ENCODE measurements at places on chromosomes 6 and 20.
A peak's percentile ranks its signal among the peaks of the same experiment; 100 is the strongest.

DNA sequence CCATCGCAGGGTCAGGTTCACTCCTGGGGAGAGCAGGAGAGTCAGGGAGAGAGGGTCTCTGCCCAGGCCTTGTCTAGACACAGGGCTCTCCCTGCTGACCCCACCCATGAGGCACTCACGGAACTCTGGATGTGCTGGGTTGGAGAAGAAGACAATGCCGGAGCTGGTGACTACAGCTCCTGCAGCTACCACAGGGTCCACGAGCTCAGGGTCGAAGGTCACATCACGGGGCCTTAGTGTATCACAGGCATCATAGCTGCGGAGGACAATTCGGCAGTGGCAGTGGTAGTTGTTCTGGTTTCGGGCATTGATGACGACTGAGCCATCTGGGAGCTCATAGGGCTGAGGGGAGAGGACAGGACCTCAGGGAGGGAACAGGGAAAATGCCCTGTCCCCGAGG, 2.7 kb downstream of the NEU1 start:
- no peak for DNase-seq

- peak; percentile 37 for DNase-seq
Measured at GRCh38 chr20:33995053-33995831, 1.5 kb downstream of the RALY start.

- no peak for DNase-seq
Measured at GRCh38 chr6:22053391-22053997, 243.3 kb downstream of the PRL start.

DNA sequence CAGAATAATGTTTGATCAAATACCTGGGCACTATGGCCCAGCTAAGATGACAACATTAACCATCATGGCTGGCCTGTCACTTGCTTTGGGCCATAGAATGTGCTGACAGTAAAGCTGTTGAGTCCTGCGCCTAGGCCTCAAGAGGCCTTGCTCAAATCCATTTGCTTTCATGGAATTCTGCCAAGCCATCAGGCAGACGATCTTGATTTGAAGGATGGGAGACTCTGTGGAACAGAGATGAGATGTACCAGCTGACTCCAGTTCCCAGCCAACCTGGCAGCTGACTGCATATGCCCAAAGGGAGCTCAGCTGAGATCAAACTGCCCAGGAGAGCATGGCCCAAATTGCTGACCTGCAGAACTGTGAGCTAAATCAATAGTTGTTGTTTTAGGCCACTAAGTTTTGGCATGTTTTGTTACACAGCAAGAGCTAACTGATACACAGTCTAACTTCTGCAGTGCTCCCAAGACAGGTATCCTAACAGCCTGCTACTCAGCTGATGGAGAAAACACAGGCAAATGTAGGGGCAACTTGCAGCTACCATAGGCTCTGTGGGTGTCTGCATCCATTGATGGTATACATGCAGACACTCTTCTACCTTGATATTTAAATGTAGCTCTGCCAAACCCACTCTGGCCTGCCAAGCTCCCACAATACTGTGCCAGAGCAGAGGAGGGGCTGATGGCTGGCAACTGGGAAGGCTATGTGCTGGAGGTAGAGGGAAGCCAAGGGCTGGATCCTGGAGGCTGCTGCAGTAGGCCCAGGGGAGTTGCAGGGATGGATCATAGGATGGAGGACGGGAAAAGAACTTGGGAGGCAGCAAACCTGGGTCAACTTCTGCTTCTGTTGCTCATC, 55.2 kb upstream of the RNF24 start:
- DNase-seq = no peak

DNA sequence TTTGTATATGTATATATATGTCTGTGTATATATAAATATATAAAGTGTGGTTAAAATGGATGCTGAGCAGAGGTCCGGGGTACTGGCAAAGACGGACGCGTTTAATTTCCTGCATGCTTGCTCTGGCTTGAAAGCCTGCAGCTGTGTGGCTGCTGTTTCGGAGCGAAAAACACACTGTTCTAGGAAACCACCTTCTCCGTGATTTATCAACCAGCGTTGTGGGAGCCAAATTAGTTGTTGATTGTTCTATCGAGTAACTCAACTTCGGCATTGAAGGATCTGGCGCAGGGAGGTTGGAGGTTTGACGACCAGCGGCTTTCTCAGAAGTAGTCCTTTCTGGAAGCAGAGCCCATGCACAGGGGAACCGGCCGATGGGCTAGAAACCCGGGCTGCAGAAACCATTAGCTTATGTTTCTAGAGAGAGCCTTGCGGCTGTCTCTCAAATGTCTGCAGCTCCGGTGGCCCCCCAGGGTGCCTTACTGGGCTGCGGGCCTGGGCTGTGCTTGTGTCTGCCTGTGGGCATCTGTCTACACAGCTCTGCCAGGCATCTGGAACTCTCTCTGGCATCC, 81.8 kb downstream of the EDN3 start:
- no peak for DNase-seq

GRCh38 chr20:15278041-15278440, 940.6 kb upstream of the FLRT3 start:
- no peak for DNase-seq

DNA sequence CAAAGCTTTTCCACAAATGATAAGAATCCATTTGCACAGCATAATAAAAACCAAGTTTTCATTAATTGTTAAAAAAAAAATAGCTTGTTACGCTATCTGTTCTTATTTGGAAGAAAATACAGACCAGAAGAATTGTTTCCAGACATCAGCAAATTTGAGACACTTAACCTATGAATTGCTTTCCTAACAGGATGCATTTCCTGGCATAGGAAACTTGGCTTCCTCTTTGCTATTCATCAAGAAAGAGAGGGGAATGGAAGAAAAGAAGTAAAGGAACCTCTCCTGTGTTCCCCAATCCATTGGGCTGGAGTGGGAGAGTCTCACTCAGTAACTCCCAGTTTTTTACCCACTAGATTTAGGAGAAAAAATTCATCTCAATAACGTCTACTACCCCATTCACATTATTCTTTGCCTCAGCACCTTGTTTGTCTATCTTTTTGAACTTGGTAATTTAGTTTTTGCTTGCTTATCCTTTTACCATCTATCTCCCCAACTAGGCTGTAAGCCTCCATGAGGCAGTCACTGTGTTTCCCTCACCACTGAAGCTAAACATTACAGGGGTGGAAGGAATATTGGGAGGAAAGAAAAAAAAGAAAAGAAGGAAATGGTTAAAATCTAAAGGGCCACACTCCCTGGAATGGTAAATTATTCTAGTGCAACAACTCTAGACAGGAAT, 150.3 kb downstream of the COL21A1 start:
- no peak for DNase-seq

DNA sequence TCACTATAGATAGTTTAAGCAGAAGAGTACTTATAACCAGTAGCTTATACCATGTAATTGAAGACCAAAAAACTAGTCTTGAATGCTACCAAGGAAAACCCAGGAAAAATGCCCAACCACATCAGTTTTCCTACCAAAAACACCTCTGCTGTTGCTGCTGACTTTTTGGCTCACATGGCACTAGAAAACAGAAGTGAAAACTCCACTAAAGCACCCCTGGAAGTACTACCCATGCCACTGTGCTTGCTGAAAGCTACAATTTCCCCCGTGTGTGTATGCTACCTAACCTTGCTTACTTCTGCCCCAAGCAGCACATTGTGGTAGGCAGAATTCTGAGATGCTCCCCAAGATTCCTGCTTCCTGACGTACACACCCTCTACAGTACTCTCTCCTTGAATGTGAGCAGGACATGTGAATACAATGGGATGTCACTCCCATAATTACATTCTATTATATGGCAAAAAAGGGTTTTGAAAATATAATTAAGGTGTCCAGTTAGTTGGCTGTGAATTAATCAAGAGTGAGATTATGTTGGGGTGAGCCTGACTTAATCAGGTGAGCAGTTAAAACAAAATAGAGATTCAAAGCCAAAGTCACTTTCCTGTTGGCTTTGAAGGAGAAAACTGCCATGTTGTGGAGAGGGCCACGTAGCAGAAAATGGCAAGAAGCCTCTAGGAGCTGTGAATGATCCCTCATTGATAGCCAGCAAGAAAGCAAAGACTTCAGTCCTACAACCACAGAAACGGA, 209.8 kb upstream of the MARCKS start:
- DNase-seq = no peak

DNA sequence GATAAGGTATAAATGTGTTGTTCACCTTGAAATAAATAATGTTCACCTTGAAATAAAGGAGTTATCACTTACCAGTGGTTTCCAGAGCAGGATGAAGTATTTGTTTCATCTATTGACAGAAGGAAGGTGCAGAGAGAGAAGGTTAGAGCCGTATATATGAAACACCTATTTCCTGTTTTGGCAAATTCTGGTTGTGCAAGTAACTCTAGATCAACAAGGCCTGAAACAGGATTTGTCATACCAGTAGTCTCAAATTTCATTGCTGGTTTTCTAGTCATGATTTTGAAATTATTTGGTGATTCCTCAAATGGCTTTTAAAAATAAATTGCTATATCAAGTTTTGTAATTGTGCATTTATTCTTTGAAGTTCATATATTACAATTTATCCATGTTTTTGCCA, at the start of gene CRISP3:
Gene CRISP3, minus strand, starts transcription at position 130 of the 400 bp plus-strand sequence. Its CDS starts 21 bp downstream, at position 109.
- DNase-seq = no peak

GRCh38 chr20:45128099-45128498, 3.8 kb upstream of the WFDC12 start:
- DNase-seq = no peak

DNA sequence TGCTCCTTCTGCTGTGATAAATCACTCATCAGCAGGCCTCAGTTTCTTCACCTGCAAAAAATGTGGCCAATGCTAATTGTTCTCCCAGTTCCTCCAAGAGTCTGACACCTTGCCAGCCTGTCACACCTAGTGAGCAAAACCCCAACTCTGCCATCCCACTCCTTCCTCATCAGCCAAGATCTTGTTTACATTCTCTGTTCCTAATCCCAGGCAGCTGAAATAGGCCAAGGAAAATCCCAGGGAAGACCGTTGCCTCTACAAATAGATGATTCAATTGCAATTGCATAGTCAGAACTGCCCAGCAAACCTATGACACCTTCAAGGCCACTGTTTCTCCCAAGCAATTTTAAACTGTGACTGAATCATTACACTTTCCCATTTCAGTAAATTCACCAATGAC, 78.7 kb downstream of the GMDS start:
- DNase-seq = no peak

- DNase-seq = no peak
Measured at GRCh38 chr6:17458966-17459365, 65.6 kb downstream of the CAP2 start.

- DNase-seq = no peak
Measured at GRCh38 chr6:132961122-132961521, 146.8 kb downstream of the RPS12 start.

- no peak for DNase-seq
Measured at GRCh38 chr6:84773431-84774156, 9.2 kb upstream of the TBX18 start.

GRCh38 chr6:115773741-115774140, 286.9 kb downstream of the FRK start:
- DNase-seq = no peak

DNA sequence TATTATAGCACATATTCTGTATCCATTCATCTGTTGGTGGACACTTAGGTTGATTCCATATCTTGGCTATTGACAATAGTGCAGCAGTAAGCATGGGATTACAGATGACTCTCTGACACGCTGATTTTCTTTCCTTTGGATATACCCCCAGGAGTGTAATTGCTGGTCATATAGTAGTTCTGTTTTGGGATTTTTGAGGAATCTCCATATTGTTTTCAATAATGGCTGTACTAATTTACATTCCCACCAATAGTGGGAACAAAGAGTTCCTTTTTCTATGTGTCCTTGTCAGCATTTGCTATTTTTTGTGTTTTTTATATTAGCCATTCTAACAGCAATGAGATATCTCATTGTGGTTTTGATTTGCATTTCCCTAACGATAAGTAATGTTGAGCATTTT, 309.0 kb upstream of the JARID2 start:
- no peak for DNase-seq

- DNase-seq = no peak
Measured at GRCh38 chr6:107641071-107641470, 151.2 kb downstream of the SOBP start.

- no peak for DNase-seq
Measured at GRCh38 chr6:24920136-24920535, 15.6 kb downstream of the RIPOR2 start.

- no peak for DNase-seq
Measured at GRCh38 chr6:168834801-168835200, 393.8 kb downstream of the SMOC2 start.

DNA sequence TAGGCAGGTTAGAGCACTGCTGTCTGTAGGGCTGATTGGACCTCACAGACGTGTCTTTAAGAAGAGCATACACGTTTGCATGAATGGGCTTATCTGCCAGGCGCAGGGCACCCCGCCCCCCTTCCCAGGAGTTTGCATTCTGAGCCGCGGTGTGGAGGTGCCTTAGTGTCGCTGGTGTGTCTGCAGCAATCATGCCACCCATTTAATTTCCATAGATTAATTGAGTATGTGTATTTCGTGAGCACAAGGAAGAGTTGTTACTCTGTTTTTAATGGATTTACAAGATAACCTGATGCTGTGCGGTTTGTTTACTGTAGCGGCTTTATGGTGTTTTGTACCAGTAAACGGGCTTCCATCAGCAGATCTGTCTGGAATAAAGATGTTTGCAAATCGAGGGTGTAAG, 107.7 kb downstream of the ZDHHC14 start:
- no peak for DNase-seq

GRCh38 chr20:478949-479429, 16.7 kb upstream of the TBC1D20 start:
- DNase-seq = peak; percentile 69

- no peak for DNase-seq
Measured at GRCh38 chr6:99836471-99836870, 157.6 kb downstream of the MCHR2 start.

GRCh38 chr6:25788305-25788922, 33.9 kb downstream of the SLC17A4 start:
- DNase-seq = peak; percentile 60

DNA sequence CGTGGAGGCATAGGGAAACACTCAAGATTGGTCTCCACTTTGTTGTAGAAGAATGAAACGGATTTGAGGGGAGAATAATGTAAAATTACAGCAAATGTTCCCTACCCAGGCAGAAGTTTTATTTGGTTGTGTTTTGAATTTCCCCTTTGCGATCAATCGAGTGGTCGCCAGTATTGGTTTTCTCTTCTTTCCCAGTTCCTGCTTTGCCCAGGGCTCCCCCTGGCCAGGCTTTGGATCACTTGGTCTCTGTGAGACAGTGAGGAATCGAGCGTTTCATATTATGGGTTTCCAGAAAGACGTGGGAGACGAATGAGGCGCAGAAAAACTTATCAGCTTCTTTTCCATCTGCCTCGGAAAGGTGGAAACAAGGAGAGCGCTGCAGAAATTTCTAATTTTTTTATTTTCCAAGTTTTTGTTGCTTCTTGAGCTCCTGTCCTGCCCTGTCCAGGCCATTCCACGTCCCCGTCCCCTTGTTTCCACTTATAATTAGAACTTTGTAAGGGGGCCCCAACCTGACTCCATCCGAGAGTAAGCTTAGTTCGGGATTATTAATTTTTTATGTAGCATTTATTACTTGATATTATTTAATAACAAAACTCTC, 7.5 kb upstream of the TBX18 start:
- no peak for DNase-seq

Data from AML-193 (cell line).